ENCODE measurements at places on chromosomes 12 and 14.

GRCh38 chr14:30528119-30528518 lies 30.8 kb upstream of the G2E3 start:
- no peak for DNase-seq

GRCh38 chr12:50951112-50951511 lies 1.2 kb upstream of the HIGD1C start:
- no peak for DNase-seq

DNA sequence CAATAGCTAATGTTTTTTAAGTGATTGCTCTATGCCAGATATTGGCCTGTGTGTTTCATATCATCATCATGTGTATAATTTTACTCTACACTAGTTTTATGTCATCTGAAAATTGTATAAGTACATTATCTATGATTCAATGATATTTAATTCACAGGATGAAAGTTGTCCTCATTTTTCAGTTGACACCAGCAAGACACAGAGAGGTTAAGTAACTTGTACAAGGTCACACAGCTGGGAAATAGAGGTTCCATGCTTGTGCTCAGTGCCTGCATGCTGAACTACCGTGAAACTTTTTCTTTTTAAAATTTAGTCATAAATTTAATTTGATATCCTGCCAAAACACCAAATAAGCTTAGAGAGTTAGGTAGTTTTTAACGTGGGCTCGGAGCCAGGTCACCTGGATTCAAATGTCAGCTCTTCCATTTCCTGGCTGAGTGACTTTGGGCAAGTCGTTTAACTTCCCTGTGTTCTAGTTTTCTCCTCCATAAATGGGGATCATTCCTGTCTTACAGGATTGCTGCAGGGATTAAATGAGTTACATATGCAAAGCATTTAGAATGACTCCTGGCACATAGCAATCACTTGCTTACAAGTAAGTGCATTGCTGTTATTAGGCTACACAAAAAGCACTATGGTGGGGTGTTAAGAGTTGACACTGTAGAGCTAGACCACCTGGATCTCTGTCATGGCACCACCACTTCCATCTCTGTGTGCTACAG lies 183.9 kb downstream of the ETV6 start:
- DNase-seq = no peak

- no peak for DNase-seq
Observed at GRCh38 chr12:88650715-88651114, 70.4 kb upstream of the KITLG start.

GRCh38 chr14:85223667-85224066 lies 306.3 kb upstream of the FLRT2 start:
- no peak for DNase-seq

GRCh38 chr14:74062809-74063150 lies 21.5 kb downstream of the ALDH6A1 start:
- DNase-seq = no peak

- no peak for DNase-seq
Observed at GRCh38 chr12:75969768-75970167, 61.8 kb downstream of the PHLDA1 start.

DNA sequence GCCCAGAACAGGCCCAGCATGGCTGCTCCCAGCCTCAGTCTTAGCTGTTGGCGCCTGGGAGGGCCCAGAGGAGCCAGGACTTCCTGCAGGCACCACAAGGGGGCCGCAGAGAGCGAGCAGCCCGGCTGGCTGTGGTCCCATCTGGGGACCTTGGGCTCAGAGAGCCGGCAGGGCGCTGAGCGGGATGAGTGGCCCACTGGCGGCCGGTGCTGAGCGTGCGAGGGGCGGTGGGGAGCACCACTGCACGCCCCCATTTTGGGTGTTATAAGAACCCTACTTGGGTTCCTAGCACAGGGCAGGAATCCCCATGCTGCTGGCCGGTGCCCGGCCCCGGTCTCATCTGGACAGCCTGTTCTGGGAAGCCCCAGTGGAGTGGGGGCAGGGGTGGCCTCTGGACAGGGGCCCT lies 25.9 kb upstream of the CRIP2 start:
- no peak for DNase-seq

DNA sequence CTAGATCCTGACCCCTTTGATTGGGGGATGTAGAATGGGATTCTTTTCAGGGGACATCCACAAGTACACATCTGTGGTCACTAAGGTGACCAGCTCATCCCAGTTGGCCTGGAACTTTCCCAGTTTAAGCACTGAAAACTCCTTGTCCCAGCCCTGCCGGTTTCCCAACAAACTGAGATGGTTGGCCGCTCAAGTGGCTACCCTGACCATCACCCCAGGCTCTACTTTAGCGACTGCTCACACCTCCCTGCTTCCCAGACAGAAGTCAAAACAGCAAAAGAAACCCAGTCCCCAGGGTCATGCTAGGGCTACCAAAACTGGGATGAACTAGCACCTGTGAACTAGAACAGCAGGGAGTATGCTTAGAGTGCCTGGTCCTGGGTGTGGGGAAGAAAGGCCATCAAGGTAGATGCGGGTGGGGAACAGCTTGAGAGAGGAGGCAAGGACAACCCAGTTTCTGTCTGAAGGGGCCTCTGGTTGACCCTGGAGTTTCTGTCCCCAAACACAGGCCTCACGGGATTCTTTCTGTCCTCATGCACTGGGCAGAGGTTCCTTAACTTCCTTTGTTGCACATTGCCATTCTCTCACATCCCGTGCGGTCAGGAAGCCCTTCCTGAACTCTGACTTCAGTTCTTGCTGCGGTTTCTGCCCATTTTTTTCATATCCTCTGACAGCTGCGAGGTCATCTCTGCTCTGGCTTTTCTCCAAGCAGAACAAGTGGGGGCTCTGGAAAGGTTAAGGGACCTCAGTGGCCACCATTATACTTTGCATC lies 1.6 kb downstream of the LTB4R start:
- no peak for DNase-seq

DNA sequence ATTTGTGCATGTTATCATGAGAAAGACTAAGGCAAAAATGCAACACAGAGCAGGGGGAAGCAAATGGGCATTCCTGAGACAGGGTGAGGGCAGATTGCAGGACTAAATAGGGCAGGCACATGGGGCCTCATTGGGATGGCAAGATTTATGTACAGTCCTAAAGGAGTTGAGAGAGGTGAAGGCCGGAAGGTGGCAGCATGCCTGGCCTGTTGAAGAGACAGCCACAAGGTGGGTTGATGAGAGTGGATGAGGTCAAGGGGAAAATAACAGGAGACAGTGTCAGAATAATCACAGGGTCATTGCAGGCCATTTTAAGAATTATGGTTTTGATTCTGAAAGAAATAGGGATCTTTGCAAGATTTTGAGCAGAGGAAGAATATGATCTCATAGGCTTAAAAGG lies 21.0 kb downstream of the PAH start:
- no peak for DNase-seq

GRCh38 chr12:68034567-68034966 lies 45.3 kb downstream of the IFNG-AS1 start:
- DNase-seq = no peak

DNA sequence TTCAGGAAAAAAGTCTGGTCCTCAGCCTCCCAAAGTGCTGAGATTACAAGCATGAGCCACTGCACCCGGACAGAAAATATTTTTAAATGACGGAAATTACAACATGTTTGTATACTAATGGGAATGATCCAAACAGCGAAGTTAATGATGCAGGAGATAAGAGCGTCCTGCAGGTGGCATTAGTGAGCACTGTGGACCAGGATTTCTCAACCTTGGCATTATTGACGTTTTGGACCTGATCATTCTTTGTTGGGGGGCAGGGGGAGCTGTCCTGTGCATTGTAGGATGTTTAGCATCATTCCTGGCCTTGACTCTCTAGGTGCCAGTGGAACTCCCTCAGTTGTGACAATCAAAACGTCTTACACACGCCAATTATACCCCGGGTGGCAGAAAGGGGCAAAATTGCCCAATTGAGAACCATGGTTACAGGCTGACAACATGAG lies 34.1 kb downstream of the SCFD1 start:
- no peak for DNase-seq

- DNase-seq = no peak
Observed at GRCh38 chr14:31172084-31172483, 35.5 kb downstream of the HECTD1 start.

GRCh38 chr14:42947991-42948390 lies 1341.3 kb downstream of the LRFN5 start:
- no peak for DNase-seq
